ENCODE measurements at places on chromosomes 6 and 20. TPM values are rescaled to one million over a fixed set of nuclear protein-coding genes. Genes with fewer than 3 reads are reported as not detected.

TFAP2A gene
- not detected for total RNA-seq

DDRGK1 gene
- 26.4 TPM for total RNA-seq

PPIL1 gene
- 43.4 TPM for total RNA-seq

PTK7 gene
- 257 TPM for total RNA-seq

RIMS1 gene
- total RNA-seq = 0.89 TPM

ELOVL2 gene
- 0.89 TPM for total RNA-seq

LY86 gene
- not detected for total RNA-seq

HMGCLL1 gene
- total RNA-seq = not detected

SLCO4A1 gene
- total RNA-seq = under 0.01 TPM

TENT5A gene
- 91.7 TPM for total RNA-seq

FNDC11 gene
- total RNA-seq = 0.89 TPM

Measured in smooth muscle cell of the umbilical artery (primary cell).